ENCODE measurements at places on chromosomes 12 and 14.

GRCh38 chr12:102948941-102949352 is 8.5 kb upstream of the ASCL1 start:
- DNase-seq: no peak

- DNase-seq: no peak
Measured at GRCh38 chr14:52888839-52889838, 61.7 kb downstream of the FERMT2 start.

- no peak for DNase-seq
Measured at GRCh38 chr12:92582893-92583292, 119.9 kb upstream of the PLEKHG7 start.

DNA sequence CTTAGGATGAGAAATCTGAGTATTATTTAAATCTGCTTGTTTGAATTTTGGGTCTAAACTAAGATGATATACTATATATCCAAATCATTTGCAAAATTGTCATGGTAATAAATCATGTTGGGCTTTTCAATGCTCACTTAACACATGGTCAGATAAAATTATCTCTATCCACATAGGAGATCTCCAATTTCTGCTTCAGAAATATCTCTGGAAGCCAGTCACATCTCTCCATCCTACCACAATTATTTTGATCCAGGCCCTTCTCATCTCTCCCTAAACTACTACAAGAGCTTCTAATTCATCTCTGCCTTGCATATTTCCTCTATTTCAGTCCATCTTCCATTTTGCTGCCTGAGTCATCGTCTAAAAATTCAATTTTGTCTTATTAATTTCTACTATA is 3.8 kb downstream of the DCN start:
- no peak for DNase-seq

- DNase-seq: peak; percentile 93
Measured at GRCh38 chr12:53995378-53996239, 4.4 kb upstream of the HOXC9 start.

GRCh38 chr14:66483322-66483721 is 2.8 kb upstream of the CCDC196 start:
- DNase-seq: no peak

- DNase-seq: peak; percentile 97
Measured at GRCh38 chr12:55728939-55729818, at the start of gene CD63. CD63 (minus strand) TSS chr12:55729009; CDS start chr12:55728341, 668 bp downstream.

DNA sequence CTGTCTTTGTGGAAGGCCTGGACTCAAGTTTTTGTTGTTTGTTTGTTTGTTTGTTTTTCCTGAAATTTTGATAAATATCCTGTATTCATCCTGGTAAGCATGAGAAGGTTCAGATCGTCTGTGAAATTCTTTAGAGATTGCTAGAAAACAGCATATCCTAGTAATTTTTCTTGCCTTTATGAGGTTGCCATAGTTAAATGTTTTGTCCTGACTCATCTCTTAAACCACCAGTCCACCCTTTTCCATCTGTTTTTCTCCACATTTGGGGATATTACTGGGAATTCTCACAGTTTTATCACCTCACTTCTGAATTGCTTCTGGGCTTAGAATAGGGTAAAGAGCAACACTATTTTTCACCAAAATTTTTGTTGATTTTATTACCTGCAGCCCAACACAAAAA is 248.3 kb downstream of the FBXL14 start:
- no peak for DNase-seq

- no peak for DNase-seq
Measured at GRCh38 chr14:62253911-62254310, 491.7 kb downstream of the SNAPC1 start.

GRCh38 chr12:84698576-84699333 is 213.8 kb downstream of the SLC6A15 start:
- DNase-seq: no peak

DNA sequence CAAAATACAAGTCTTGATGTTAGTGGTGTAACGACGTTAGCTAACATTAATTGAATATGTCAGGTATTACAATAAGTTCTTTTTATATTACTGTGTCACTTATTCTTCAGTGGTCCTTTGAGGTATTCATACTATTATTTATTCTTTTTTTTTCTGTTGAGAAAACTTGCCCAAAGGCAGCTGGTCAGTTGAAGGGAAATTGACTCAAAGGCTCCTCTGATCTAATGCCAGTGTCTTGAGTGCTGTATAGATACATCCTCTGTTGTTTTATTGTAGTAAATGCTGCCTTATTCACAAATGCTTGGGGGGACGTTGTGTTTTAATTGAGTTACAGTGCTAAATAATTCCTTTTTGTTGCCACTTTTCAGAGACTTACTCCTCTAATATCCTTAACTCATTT is 23.0 kb downstream of the SCYL2 start:
- DNase-seq: no peak

- DNase-seq: peak; percentile 84
Measured at GRCh38 chr12:6735448-6736191, 11.8 kb downstream of the COPS7A start.

DNA sequence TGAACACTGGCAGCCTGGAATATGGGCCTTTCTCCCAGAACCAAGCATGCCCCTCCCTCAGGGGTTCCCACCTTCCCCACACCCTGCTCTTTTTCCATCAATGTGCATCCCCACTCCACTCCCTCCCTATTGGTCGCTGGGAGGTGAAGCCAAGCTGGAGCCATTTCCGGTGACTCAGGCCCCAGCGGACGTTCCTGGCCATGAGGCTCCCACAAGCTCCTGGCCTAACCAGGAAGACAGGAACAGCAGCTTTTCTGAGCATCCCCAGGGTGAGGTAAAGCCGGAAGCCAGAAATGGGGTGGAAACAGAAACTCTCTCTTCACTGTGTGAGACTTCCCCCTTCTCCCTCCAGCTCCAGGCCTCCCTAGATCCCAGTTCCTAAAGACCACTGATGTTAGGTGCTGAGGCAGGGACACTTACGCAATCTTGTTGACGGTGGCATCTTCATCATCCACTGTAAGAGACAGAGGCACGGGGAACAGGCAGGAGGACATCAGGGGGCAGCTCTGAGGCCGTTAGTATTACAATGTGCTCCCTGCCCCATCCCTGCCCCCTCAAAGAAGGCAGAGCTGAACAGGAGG is 5.1 kb downstream of the LMBR1L start:
- no peak for DNase-seq

- no peak for DNase-seq
Measured at GRCh38 chr12:12156116-12156515, 85.4 kb downstream of the BCL2L14 start.

GRCh38 chr14:100755649-100756048 is 29.0 kb downstream of the DLK1 start:
- DNase-seq: no peak

Data from posterior vena cava (tissue), 2 donors.